Activated T-cell treated with anti-CD3 and anti-CD28 coated beads, Interleukin-2, amount 50 U/mL, for 72 hours (primary cell): ENCODE measurements at places on chromosomes 11 and 22. TPM values are rescaled to one million over a fixed set of nuclear protein-coding genes. Genes with fewer than 3 reads are reported as not detected.

Gene NRGN
- total RNA-seq = 4.4 TPM

Gene BARX2
- 5.8 TPM for total RNA-seq

- no peak for DNase-seq
Measured at GRCh38 chr11:44377914-44378321, 68.0 kb upstream of the ALX4 start.

DNA sequence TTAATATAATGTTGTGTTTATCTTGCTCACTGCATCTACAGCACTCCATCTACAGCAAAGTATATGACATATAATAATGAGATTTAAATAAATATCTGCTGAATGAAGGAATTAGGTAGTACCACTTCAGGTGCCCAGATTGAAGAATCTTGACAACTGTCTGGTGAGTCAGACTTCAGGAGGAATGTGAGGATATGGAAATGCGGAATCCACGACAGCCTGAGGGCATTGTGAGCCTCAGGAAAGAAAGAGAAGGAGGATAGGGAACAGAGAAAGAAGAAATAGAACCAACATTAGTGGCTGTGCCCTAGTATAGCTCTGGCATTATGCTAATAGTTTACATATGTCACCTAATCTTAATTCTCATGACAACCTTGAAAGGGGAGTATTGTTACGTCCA, 304.4 kb downstream of the AASDHPPT start:
- DNase-seq = no peak

GRCh38 chr11:37474889-37475288, 876.9 kb upstream of the RAG2 start:
- no peak for DNase-seq

- DNase-seq = no peak
Measured at GRCh38 chr11:11989774-11990744, 18.4 kb downstream of the DKK3 start.

GRCh38 chr11:420911-421321, 6.1 kb upstream of the SIGIRR start:
- DNase-seq = no peak

DNA sequence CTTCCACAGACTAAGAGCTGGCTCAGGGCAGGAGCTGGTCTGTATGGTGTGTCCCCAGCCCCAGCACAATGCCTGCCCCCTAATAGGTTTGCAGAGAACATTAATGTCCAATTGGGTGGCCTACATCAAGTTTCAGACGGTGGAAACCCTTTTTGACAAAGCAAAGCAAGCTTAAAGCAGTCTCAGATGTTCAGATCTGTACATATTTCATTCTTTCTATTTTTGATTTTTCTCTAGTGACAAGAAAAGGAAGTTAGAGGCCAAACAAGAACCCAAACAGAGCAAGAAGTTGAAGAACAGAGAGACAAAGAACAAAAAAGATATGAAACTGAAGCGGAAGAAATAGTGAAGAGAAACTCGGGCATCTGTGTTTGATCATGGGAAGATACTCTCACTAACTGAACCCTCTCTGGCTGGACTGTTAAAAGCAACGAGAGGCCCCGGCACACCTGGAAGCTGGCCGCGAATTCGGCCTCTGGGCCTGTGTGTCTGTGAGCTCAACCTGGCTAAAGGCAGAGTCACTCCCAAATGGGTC, 40.5 kb downstream of the NAT10 start:
- no peak for DNase-seq

- DNase-seq = peak; percentile 57
Measured at GRCh38 chr11:46127150-46127638, 5.9 kb upstream of the PHF21A start.

DNA sequence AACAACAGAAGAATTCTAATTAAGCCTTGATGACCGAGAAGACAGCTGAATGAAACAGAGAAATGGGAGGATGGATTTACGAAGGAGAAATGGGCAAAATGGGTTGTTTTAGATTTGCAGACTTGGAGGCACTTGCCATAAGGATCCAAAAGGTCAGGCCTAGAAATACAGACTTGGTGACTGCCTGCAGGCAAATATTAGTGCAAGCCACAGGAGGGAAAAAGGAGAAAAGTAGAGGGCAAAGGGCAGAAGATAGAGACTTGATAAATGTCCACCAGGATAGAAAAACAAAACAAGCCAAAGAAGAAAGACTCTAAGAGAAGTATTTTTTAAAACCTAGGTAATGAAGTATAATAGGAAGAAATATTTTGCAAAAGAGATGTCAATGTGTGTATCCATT, 13.1 kb downstream of the CCDC34 start:
- no peak for DNase-seq

DNA sequence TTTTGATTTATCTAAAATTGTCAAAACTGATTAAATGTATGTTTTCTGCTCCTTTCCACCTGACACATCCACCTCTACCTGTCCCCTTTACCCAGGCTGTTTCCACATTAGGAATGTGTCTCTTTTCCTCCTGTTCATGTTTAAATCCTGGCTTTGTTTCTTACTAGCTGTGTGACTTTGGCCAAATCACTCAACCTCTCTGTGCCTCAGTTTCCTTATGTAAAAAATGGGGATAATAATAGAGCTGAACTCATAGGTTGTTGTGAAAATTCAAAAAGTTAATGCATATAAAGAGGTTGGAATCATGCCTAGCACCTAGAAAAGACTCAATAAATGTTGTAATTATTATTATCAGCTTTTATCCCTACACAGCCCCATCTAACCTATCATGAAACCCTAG, 136.8 kb downstream of the NXPE2 start:
- DNase-seq = no peak

- DNase-seq = no peak
Measured at GRCh38 chr11:109388982-109389381, 33.0 kb upstream of the C11orf87 start.

DNA sequence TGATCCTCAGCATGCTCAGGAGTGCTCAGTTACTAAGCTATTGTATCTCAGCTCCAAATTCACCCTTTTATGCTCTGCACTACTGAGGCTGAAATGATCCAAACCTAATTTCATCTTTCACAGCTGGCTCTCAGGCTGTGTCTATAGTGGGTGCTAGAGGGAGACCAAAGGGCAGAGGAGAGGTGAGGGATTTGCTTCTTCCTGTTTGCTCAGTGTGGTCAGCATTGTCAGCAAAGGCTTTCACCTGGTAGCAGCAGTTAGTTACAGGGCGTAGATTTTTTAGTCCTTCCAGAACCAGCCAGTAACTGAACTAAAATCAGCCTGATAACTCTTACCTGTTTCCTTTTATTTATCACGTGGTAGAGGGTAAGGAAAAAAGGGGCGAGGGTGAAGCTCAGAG, 33.2 kb downstream of the XRCC6 start:
- no peak for DNase-seq
